Fibroblast of skin of left biceps (primary cell): ENCODE measurements at places on chromosomes 4 and X.

- no peak for DNase-seq
These were observed 4.7 kb downstream of the SLIT2 start for GRCh38 chr4:20256381-20256881.

DNA sequence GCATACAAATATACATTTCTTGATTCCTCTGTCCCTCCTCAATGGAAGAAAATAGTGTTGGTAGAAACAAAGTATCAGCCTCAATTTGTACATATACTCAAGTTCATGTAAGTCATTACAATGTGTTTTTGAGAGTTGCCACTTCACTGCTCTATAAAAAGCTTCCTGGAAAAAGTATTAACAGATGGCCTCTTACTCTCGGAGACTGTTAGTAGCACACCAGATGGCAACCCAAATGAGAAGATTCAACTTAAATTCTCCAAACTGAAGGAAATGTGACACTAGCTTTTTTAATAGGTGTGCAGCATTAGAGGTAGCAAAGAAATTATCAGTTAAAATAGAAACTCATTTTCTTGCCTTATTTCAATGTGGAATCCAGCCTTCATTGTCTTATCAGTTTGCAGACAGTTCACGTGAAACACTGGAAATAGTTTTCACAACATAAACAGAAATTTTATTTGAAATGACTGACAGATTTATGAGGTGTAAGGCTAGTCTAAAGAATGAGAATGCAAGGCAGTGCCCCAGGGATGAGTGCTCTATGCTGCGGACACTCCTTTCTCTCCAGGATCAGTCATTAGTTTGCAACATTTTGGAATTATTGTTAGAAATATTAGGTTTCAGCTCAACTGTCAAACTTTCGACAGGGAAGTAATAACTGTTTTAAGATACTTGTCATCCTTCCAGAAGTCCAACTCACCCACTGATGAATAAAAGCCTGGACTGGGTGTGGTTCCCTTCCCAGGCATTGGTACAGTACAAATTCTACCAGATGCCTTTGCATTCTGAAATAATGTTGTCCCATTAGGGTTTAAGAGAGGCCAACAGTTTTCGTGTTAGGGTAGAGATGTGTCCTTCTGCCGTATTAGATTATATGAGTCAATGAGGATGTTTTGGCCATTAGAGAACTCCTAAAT is 50.9 kb downstream of the IDS start:
- no peak for DNase-seq

DNA sequence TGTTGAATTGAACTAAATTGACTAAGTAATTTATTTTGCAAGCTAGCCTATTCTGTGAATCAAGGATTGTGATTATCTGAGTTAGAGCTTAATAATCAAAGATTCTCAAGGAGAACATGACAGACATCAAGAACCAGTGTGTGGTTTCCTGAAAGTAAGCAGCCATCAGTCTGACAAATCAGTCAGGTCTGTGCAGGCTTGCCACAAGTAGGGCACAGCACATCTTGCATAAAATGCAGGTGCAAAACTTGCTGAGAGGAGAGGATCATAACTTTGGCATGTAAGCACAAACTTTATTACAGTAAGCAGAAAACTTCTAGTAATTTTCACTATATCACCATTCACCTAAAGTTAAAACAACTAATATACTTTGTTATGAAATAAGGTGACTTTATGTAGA is 22.5 kb downstream of the FAM241A start:
- no peak for DNase-seq

- no peak for DNase-seq
These were observed 231.7 kb downstream of the FBXW7 start for GRCh38 chr4:152304220-152304619.

GRCh38 chrX:135340831-135341230 is 31.6 kb downstream of the ETDC start:
- DNase-seq: peak; percentile 47

- DNase-seq: peak; percentile 1
These were observed 43.7 kb downstream of the NLGN4X start for GRCh38 chrX:6184900-6185515.

DNA sequence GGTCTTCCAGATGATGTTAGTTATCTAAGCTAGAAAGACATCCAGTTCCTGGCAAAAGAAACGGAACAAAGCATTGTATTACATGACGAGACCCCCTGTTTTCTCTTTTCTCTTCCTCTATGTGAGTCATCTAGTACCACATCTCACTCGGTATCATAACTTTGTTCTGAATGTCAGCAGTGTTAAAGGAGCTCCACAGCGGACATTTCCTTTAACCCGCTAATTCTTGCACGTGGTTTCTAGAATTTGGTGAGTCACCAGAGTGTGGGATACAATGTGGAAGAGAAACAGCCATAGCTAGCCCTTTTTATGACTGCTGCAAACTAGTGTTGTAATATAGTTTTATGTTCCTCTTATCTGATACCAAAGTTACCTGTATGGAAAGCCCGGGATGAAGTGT is 243.7 kb downstream of the TENM3 start:
- no peak for DNase-seq

- DNase-seq: no peak
These were observed at the start of gene TMEM35A for GRCh38 chrX:101078716-101079598. Gene TMEM35A (plus strand): TSS chrX:101078879. CDS start chrX:101079003, 124 bp downstream.

GRCh38 chrX:71545364-71545763 is 12.5 kb downstream of the OGT start:
- DNase-seq: no peak

- no peak for DNase-seq
These were observed 320.8 kb downstream of the ADAM29 start for GRCh38 chr4:175238827-175239517.

- no peak for DNase-seq
These were observed 8.5 kb upstream of the ARHGEF38 start for GRCh38 chr4:105543881-105544280.

- no peak for DNase-seq
These were observed 731.3 kb downstream of the DMD start for GRCh38 chrX:32480019-32480418.

DNA sequence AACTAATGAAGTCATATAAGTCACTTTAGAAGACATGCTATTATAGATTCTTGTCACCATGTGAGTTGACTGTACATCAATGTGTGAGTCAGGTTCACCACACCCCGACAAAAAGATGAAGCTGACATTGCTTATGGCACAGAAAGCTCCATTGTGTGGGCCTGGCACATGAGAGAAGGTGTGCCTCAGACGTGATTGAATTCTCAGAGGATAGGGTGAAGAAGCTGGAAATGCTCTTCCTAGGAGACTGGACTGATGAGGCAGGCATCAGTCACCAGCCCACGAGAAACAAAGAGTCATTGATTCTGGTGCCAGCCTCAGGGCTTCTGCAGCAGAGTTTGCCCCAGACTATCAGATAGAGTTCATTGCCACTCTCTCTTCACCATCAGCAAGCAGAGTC is 35.9 kb upstream of the LRAT start:
- no peak for DNase-seq

DNA sequence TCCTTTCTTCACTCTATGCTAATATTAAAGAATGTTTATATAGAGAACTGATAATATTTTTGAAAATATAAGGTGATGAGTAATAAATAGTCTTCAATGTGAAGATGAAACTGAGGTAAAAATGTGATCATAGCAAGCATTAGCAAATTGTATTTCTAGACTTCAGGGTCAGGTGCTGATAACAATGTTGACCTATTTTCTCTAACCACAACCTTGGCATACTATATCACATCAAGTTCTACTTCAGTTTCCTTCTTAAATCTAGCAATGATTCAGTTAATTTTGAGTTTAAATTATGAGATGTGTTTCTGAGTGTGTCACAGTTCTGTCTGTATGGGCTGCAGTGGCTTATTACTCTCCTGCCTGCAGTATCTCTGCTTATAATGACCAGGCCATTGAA is 209.4 kb downstream of the RAPGEF2 start:
- DNase-seq: no peak

DNA sequence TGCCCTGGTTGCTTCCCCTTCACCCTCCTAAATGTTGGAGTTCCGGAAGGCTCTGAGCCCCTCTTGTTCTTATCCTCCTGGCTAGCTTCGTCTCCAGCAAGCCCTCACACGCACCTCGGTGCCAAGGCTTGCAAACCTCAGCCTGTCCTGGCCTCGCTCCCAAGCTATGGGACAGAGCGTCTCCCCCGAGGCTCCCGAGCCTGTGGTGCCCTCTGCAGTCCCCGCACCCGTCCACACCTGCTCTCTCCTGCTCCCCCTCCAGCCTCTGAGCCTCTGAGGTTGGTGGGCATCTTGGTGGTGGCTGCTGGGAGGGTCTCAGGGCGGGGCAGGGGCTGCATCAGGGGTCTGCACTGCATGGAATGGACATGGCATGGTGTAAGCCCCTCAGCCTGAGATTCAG is 63.2 kb downstream of the TRMT44 start:
- no peak for DNase-seq

DNA sequence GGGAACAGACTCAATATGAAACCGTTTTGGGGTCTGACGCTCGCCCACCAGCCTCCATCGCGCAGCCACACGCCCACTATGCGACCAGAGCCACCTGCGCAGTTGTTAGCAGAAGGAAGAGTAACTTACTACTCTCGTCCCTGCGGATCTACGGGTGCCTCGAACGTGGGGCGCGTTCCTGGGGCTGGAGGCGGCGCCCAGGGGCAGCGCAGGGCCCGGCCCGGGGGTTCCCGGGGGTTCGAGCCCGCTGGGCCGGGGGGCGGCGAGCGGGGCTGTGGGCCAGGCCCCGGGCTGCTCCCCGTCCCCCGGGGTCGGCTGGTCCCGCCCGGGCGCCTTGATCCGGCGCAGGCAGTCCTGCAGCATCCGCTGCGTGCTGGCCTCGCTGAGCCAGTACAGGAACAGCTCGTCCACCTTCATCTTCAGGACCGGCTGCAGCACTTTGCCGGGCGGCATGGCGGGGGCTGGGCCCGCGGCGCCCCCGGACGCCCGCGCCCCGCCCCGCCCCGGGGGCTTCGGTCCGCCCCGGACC is 404 bp downstream of the PPP2R3B start:
- no peak for DNase-seq

- DNase-seq: no peak
These were observed 150.0 kb downstream of the ANAPC10 start for GRCh38 chr4:144948009-144948408.

- no peak for DNase-seq
These were observed 12.5 kb upstream of the ART3 start for GRCh38 chr4:76061982-76062381.

- DNase-seq: no peak
These were observed 1.7 kb downstream of the SLC9B2 start for GRCh38 chr4:103074744-103075434.

DNA sequence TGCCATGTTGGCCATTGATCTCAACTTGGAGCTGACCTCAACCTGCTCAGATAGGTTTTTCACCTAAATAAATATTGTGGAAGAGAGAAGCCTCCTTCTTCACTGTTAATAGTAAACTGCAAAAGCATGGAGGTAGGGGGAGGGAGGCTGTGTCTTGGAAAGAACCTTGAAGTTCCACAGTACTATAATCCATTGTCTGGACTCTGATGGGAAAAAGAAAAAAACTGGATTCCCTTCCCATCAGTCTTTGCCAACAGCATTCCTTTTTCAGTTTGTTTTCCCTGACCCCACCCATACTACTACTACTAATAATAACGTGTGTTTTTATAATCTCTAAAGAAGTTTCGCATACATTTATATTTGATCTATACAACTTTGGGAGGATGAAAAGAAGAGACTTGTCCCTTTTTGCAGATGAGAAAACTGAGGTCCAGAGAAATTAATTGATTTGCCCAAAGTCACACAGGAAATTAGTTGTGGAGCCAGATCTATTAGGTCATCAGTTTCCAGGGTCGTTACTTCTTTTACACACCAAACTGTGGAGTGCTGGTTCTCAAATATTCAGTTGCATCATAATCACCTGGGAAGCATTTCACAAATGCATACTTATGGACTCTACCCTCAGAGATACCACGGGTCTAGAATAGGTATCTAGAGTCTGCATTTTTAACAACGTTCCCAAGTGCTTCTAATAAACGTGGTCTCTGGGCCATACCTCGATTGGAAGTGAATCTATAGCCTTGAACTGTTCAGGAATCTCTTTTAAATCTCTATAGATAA is 59.1 kb downstream of the LUZP4 start:
- DNase-seq: no peak

GRCh38 chr4:102449751-102450352 is 51.3 kb upstream of the NFKB1 start:
- peak; percentile 19 for DNase-seq

DNA sequence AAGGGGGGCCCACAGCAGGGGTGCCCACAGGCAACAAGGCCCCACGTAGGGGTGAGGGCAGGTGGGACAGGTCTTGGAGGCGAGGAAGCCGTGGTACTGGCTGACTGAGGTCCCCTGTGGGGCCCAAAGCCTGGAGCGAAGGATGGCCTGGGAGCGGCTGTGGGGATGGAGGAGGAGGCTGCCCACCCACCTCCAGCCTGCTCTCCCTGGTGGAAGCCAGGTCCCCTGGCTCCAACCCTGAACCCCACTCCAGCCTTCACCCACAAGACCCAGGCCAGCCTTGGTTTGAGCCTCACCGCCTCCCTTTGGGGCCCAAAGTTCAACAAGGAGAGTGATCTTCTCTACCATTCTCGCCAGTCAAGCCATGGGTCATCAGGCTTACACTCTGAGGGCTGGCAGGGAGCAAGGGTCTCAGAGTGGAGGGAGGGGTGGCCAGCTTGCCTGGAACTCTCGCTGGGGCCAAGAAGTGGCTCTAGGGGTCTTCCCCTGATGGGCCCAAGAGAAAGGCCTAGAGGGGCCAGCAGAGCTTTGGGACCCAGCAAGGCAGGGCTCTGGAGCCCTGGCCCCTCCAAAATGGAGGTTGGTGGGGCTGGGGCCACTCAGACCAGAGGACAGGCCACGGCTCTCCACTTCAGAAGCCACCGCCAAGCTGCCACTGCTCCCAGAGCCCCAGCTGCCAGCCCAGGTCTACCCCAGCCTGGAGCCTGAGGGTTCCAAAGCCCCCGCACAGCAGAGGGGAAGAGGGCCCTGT is 5.0 kb downstream of the PNCK start:
- no peak for DNase-seq

DNA sequence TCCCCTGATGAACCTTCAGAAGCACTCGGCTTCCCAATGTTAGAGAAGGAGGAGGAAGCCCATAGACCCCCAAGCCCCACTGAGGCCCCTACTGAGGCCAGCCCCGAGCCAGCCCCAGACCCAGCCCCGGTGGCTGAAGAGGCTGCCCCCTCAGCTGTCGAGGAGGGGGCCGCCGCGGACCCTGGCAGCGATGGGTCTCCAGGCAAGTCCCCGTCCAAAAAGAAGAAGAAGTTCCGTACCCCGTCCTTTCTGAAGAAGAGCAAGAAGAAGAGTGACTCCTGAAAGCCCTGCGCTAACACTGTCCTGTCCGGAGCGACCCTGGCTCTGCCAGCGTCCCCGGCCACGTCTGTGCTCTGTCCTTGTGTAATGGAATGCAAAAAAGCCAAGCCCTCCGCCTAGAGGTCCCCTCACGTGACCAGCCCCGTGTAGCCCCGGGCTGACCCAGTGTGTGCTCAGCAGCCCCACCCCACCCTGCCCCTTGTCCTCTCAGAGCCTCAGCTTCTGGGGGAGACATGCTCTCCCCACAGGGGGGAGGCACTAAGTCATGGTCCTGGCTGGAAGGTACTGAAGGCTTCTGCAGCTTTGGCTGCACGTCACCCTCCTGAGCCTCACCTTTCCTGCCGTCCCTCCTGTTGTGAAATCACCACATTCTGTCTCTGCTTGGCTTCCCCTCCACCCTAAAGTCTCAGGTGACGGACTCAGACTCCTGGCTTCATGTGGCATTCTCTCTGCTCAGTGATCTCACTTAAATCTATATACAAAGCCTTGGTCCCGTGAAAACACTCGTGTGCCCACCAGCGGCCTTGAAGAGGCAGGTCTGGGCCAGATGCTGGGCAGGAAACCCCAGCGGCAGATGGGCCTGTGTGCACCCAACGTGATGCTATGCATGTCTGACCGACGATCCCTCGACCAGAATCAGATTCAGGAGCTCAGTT is 34.7 kb downstream of the NOP14 start:
- DNase-seq: no peak

GRCh38 chr4:40594261-40595178 is 35.1 kb downstream of the RBM47 start:
- peak; percentile 65 for DNase-seq
